Adrenal gland (tissue), 19 donors: ENCODE measurements at places on chromosomes 7 and 10. TPM values are rescaled to one million over a fixed set of nuclear protein-coding genes. Genes with fewer than 3 reads are reported as not detected.

Gene ACTR3C
- total RNA-seq = 27.9 TPM

Gene FFAR4
- total RNA-seq = not detected

Gene IFIT2
- total RNA-seq = 12.5 TPM

Gene DRGX
- total RNA-seq = 3.7 TPM

Gene LAMB4
- total RNA-seq = not detected

Gene IGF2BP3
- 67.4 TPM for total RNA-seq

Gene FAM221A
- 4.3 TPM for total RNA-seq

Gene NOS3
- 11.6 TPM for total RNA-seq

Gene CALHM2
- 16.6 TPM for total RNA-seq

Gene PITX3
- total RNA-seq = not detected

Gene PIK3AP1
- 20.3 TPM for total RNA-seq

Gene MPP7
- total RNA-seq = 6.8 TPM
